ENCODE measurements at places on chromosomes 7 and 10.

- DNase-seq, result no peak
Measured at GRCh38 chr10:100554902-100555301, 19.2 kb downstream of the HIF1AN start.

- no peak for DNase-seq
Measured at GRCh38 chr10:43622038-43622437, 15.8 kb downstream of the ZNF485 start.

DNA sequence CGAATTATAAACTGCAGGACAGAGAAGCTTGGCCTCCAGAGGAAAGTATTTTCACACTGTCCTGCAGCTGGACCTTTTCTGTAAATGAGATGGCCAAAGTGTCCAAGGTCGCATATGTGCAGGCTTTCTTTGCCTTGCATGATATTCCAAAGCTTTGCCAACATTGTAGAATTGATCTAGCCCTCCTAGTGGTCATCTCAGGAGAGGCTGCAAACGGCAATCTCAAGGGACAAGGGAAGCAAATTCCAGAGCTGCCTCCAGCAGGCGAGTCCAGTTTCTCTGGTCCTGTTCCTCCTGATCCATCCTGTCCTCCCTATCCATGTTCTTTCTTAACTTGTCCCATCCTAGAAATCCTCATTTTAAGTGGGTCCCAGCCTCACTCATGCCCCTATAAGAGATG is 373.4 kb upstream of the PCDH15 start:
- DNase-seq, result no peak

GRCh38 chr7:104267701-104268368 is 60.0 kb upstream of the ORC5 start:
- DNase-seq, result no peak

GRCh38 chr7:128036226-128036940 is 5.1 kb upstream of the LRRC4 start:
- DNase-seq, result no peak
